ENCODE measurements at places on chromosomes 3 and 15.

GRCh38 chr3:113147681-113148261 is 63.6 kb upstream of the BOC start:
- no peak for DNase-seq

DNA sequence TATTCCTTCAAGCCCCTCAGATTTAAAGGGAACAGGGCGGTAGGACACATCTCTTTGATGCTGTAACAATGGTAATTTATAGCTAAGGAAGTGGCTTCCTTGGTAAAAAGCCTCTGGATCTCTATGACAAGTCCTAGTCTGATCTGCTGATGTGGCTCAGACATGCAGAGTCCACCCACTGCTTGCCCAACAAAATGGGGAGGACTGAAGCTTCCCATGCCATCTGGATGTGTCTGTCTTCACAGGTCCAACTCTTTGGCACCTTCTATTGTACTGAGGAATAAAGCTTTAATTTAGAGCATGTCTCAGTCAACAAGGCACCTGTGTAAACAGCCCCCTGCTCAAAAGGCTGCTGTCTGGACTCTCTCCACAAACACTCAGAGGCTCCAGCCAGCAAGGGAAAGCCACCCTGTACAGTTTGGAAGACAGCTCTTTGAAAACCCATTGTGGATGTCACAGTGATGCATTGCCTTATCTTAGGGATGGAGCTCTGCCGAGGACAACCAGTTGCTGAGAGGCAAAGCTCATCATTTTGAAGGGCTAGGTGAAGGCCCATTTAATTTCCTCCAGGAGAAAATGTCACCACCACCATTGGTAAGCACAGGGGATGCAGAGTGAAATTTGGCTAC is 348.6 kb upstream of the GRM7 start:
- no peak for DNase-seq

DNA sequence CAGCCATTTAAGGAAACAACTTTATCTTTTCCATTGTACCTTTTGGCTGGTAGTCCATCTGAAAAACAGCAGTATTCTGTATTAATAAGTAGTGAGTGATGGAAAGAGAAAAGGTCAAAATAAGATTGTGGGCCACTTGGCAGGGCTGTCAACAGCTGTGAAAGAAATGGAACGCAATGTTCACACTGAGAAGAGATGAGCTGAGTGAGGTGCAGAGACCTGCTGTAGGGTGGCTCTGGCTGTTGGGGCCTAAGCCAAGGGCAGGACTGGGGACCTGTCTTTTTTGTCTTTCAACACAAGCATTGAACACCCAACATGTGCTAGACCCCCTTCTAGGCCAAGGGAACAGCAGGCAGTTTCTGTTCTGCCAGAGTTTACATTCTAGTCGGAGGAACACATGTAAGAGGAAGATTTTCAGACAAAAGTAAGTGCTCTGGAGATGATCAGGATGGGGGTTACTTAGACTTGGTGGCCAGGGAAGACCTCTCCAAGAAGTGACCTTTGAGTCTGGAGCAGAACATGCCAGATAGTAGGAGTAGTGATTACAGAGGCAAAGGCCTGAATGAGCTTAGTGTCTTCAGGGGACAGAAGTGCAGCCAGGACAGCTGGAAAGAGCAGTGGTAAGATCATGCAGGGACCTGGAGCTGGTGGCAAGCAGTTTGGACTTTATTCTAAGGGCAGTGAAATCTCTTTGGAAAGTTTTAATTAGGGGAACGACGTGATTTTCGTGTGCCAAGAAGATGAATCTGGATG is 29.6 kb downstream of the TSEN2 start:
- DNase-seq = no peak

DNA sequence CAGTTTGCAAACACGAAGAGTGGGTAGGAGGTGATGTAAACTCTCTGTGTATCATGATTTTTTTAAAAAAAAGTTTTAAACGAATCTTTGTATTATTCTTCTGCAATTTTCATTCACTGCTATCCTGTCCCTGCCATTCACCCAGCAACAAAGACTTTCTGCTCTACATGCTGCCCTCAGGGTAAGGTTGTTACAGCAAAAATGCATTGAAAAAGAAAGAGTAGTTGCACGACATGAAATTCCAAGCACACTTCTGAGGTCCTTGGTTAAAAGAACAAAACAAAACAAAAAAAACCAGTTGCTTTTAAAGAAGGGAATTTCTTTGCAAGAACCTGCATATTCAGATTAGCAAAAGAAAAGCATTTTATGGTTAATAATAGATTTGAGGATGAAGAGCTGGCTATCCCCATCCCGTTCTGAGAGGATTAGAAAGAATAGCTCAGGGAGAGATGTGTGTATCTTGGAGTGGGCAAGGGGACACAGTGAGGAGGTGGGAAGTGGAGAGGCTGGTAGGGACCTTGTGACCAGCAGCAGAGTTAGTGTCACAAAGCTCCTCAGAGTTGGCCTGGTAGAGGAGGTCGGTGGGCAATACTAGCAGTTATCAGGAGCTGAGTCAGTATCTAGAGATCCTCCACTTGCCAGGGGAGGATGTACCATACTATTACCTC is 290.8 kb downstream of the NEK10 start:
- DNase-seq = no peak

DNA sequence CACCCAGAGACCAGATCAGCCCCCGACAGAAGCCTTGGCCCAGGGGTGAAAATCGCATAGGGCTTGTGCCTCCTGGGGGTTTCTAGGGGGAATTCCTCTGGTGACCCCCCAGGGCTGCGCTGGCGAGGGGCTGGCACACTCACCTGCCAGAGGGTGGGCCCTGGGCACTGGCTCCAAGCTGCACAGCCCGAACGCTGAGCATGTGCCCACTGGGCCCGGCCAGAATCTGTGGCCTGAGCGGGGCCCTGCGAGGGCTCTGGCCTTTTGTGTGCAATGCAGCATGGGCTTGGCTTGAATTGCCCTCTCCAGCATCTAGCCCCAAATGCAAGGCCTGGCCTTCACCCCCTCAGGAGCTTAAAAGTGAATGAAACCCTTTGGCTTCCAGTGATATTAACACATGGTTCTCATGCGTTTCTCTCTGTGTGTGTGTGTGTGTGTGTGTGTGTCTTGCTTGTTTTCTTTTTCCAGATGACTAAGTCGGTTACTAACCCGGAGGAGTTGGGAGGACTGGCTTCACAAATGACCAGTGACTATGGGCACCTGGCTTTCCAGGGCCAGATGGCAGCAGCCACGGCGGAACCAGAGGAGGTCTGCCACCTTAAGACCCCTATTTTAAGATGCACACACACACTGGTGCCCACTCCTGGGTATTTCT is 259.1 kb upstream of the TPM1 start:
- no peak for DNase-seq

GRCh38 chr3:130677343-130677742 is 69.3 kb downstream of the PIK3R4 start:
- DNase-seq = no peak

- DNase-seq = no peak
These were observed 52.2 kb upstream of the POLR2M start for GRCh38 chr15:57654153-57654852.

GRCh38 chr3:148974726-148975125 is 16.6 kb upstream of the GYG1 start:
- DNase-seq = no peak

- no peak for DNase-seq
These were observed 1.4 kb downstream of the PCCB start for GRCh38 chr3:136251511-136251910.

DNA sequence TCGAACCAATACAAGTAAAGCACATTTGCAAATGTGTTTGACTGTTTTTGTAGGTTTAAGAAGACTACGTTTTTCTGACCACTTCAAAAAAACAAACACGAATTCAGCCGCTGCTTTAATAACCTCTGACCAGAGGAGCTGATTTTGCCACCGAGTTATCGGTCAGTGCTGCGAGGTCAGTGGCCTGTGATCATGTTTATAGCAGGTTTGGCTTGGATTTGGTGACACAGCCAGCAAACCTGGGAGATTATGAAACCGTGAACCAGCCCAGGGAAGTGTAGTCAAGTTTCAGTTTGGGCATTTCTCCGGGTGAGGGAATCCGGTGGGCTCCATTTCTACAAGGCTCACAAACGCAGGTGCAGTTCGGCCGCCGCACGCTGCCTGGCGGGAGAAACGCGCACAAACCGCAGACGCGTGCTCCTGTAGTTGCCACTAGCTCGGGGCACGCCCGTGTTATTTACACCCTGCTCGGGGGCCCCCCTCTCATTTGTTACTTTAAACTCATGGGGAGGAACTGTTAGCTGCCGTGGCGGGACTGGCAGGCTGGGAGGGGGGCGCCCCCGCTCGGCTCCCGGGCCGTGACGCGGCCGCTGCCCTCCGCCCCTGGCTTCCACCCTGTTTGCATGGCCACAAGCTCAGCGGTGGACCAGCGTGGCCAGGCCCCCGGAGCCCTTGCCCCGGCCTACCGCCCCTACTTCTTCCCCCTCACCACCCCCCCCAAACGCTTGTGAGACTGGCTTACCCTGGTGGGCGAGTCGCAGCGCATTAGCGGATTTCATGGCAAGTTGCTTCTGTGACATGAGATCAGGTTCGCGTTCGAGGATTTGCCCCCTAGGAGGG is 13.6 kb upstream of the ONECUT1 start:
- no peak for DNase-seq

DNA sequence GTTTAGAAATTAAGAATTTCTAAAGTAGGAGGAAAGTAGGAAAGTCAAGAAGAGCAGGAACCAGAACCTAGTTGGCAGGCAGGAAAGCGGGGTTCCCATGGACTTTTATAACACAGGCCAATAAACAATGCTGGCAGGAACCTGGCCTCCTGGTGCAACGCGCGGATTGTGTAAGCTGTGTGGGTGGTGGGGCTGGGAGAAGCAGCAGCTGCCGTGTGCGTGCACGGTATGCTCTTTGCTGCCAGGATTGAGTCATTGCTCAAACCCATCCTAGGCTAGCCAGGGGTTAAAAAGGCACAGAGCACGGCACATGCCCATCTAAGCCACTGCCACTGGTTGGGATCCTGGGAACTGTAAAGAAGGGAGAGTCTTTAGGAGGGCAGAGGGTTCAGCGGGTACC is 209.9 kb upstream of the RGMA start:
- no peak for DNase-seq
